Stimulated activated CD4-positive, alpha-beta T cell treated with anti-CD3 and anti-CD28 coated beads, Interleukin-12 subunit alpha, Interleukin-12 subunit beta, amount 100 ng/mL, for 24 hours (primary cell): ENCODE measurements at places on chromosomes 2 and 18.

GRCh38 chr2:190408538-190409271, 550 bp downstream of the MFSD6 start:
- peak; percentile 48 for DNase-seq

GRCh38 chr18:10315522-10315921, 138.9 kb upstream of the APCDD1 start:
- DNase-seq = no peak

- no peak for DNase-seq
Observed at GRCh38 chr2:26017464-26018183, 16.3 kb upstream of the RAB10 start.

- DNase-seq = no peak
Observed at GRCh38 chr2:73981081-73982001, 3.4 kb upstream of the TET3 start.

DNA sequence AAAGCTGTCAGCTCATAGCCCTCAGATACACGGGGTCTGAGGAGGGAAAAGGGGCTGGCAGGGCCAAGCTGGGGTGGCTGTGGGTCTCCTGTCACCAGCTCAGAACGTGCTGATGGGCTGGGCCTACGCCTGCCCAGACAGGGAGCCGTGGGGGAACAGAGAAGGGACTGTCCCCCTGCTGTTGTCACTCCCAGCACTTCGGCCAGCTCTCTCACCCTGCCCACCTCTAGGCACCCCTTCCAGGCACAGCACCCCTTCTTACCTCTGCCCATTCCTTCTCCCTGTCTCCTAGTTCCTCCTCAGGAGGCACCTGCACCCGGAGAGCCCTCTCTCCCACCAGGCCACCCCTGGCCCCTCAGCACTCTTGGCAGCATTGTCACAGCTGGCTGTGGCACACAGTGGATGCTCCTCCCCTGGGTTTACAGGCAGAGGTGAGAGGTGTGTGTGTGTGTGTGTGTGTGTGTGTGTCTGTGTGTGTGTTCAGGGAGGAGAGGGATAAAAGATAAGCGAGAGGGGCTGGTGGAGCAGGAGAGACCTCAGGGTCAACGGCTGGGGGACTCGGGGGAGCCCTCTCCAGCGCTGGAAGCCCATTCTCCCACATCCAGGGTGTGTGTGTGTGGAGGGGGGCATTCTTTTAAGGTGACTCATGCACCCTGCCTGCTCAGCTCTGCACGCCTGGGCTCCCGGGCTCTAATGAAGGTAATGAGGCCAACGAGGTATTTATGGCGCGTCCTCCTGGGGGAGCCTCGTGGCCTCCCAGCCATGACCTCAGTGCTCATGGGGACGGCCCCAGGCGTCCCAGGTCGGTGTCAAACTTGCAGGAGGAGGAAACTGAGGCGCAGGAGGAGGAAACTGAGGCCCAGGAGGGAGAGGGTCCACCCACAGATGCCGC, 66.1 kb upstream of the SMAD7 start:
- no peak for DNase-seq

- DNase-seq = no peak
Observed at GRCh38 chr18:77339623-77340022, 90.0 kb downstream of the GALR1 start.

GRCh38 chr2:63049970-63050333, 678 bp upstream of the OTX1 start:
- peak; percentile 11 for DNase-seq

- no peak for DNase-seq
Observed at GRCh38 chr18:23266717-23267446, 131.6 kb downstream of the CABLES1 start.

- DNase-seq = no peak
Observed at GRCh38 chr2:218253232-218253625, 7.6 kb upstream of the GPBAR1 start.

DNA sequence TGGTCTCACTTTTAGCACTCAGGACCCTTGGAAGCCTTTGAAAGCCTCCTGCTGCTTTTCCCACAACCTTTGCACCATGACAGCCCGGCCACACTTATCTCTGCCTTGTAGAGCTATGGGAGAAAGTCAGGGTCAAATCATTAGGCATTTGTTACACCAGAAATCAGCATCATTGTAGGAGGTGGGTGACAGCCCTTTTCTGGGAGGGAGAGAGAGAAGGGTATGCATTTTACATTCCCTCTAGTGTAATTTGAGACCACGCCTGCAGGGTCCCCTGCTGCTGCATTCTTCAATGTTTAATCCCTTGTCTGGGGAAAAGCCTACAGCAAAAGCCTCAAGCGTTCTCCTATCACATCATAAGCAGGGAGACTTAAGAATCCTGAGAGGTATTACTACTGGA, 766.8 kb upstream of the FAM98A start:
- DNase-seq = no peak

DNA sequence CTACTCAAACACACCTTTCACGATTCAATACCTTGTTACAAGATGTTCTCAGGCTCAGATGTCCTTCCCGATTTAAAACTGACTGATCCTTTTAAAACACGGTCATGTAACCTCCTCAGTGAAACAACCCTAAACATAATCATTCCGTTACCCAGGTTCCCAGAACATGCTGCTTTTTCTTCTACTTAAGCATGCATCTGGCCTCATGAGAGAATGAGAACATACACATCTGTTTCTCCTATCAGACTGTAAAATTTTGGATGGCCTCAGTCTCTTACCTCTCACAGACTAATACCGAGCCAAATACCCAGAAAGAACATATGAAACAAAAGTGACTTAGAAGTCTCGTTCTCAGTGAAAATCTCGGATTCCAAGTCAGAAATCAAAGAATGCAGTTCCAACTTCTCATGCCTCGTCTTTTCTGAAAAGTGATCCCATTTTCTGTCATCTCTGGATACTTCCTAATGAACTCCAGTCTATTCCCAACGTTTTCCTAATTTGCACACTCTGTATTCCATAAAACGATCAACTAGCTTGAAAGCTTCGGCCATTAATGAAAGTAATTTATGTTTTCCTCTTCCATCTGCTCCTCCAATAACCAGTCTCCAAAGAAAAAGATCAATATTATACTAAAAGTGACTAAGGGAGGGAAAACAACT, 919 bp downstream of the SF3B1 start:
- no peak for DNase-seq

DNA sequence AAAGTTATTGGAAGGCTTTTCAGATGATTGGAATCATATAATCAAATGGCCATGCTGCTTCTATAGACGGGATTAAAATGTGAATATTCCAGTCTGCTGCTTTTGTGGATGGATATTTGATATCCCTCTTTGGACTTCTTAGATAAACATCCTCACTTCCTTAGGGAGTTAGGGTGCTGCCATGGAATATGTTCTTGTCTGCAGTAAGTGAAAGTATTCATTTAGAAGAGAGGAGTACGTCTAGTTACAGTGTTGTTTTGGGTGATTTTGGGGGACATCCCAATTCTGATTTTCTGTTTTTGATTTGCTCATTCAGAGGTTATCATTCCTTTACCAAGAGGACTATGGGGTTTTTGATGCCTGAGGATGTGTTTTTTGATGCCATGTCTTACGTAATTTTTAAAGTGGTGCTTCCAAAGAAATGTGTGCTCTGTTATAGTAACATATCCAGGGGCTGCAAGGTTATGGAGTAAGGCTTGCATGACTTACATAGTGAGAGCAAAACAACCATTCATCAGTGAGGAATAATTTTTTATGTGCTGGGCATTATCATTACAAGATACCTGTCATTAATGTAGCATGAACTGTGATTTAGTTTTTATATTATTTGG, 33.6 kb downstream of the ASXL3 start:
- no peak for DNase-seq

- no peak for DNase-seq
Observed at GRCh38 chr2:227818675-227819397, 5.2 kb downstream of the CCL20 start.

DNA sequence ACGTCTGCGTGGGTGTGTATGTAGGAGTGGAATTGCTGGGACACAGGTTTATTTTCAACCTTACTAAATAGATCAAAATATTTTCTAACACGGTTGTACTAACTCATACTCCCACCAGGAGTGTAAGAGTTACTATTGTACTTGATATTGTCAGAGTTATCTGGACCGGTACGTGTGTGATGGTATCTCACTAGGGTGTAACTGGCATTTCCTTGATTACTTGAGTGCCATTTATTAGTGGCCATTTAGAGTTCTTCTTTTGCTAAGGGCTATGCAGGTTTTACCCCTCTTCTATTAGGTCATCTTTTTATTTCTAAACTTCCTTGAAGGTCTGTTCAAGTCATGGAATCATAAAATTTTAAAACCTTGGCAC, 33.5 kb downstream of the CENPO start:
- DNase-seq = no peak

DNA sequence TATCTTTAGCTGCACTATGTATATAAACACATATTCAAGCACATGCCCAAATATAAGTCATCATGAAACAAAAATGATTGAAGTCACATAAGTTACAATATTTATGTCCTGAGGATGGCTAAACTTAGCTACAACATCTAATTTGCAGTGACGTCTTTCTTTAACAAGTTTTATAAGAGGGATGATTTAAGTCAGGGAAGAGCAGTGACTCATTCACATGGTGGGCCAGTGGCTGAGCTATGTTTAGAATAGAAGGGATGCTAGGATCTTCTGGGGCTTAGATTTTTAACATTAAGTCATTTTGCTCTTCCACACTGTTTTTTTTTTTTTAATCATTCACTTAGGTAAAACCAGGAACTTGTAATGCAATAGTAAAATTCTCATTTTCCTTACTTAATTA, 22.3 kb downstream of the ADCYAP1 start:
- no peak for DNase-seq

GRCh38 chr2:121232626-121233265, 52.3 kb downstream of the TFCP2L1 start:
- no peak for DNase-seq

GRCh38 chr2:146624430-146625160, 1220.2 kb upstream of the ACVR2A start:
- no peak for DNase-seq

DNA sequence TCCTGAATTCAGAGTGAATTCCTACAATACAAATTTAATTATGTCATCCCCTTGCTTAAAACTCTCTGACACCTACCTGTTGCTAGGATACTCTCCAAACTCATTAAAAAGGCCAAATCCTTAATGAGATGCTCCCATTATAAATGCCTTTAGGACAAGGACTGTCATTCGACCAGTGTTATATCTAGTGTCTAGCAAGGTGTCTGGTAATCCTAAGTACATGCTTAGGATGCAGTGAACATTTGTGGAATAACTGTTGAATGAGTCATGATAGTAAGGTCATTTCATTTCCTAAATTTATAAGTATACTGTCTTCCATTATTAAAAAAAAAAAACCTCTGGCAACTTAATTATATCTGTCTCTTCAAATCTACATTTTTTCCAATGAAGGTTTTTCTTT, 588.9 kb upstream of the NRXN1 start:
- DNase-seq = no peak

DNA sequence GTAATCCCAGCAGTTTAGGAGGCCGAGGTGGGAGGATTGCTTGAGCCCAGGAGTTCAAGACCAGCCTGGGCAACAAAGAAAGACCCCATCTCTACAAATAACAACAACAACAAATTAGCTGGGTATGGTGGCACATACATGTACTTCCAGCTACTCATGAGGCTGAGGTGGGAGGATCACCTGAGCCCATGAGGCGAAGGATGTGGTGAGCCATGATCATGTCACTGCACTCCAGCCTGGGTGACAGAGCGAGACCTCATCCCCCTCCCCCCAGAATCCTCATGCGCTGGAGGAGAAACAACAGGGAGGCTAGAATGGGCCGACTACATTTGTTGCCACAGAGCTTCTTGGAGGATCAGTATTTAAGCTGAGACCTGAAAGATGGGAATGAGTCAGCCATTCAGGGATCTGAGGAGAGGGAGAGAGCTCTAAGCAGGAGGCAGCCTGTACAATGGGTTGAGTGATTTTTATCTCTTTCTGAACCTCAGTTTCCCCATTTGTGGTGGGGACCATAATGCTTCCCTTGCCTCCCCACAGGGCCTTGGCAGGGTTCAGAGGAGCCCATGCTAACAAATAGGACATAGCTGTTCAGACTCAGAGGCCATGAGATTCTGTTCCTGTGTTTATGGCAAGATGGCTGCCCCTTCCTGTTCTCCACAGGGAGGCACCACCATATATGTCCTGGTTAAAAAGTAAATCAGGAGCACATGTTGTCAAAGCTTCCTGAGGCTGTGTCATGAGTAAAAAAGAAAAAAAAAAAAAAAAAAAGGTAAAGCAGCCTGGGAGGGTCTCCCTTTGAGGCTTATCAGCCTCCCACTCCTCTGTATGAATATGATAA, 131.4 kb upstream of the HAAO start:
- DNase-seq = no peak

GRCh38 chr18:44452346-44452745, 228.3 kb upstream of the SETBP1 start:
- no peak for DNase-seq

DNA sequence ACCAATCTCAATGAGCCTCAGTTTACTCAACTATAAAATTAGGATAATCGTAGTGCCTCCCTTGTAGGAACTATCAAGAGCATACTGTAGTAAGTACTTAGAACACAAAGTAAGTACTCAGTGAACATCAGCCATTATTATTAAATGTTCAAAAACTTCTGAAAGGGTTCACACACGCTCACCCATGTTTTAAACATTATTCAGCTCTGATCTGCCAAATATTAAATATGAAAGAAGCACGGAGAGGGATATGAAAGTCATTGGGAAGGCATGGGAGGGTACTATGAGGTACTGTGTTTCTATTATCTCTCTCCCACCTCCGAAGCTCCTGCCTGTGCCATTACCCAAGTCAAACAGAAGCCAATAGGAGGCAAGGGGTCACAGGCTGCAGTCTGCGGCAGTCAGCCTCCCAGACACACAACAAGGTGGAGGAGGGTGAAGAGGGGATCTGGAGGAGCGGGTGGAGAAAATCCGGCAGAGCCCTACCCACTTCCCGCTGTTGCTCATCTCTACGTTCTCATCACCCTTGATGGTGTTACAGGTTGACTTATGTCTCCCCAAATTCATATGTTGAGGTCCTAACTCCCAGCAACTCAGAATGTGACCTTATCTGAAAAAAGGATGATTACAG, 2.0 kb upstream of the TBC1D8 start:
- no peak for DNase-seq

- peak; percentile 53 for DNase-seq
Observed at GRCh38 chr2:203811491-203812221, 55.9 kb upstream of the CTLA4 start.

GRCh38 chr2:120794716-120795115, 59.0 kb downstream of the GLI2 start:
- no peak for DNase-seq

- DNase-seq = no peak
Observed at GRCh38 chr2:19617257-19617848, 258.9 kb upstream of the OSR1 start.

GRCh38 chr2:109197491-109198418, 68.8 kb downstream of the SH3RF3 start:
- DNase-seq = no peak
